ENCODE measurements at places on chromosomes 11 and 22.

DNA sequence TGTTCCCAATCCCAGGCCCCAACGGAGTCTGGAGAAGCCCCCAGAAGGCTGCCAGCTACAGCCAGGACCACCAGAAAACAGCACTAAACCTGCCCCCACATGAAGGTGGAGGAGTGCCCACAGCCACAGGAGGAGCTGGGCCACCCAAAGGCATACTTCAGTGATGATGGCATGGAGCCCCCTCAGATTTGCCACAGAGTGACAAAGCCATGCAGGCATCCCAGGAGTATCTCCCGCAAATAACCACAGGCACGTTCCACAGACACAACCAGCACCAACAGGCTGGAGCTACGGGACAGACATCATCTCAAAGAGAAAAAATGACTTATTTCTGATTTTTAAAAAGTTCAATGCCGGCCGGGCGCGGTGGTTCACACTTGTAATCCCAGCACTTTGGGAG lies 10.6 kb downstream of the CARS1 start:
- DNase-seq = no peak

DNA sequence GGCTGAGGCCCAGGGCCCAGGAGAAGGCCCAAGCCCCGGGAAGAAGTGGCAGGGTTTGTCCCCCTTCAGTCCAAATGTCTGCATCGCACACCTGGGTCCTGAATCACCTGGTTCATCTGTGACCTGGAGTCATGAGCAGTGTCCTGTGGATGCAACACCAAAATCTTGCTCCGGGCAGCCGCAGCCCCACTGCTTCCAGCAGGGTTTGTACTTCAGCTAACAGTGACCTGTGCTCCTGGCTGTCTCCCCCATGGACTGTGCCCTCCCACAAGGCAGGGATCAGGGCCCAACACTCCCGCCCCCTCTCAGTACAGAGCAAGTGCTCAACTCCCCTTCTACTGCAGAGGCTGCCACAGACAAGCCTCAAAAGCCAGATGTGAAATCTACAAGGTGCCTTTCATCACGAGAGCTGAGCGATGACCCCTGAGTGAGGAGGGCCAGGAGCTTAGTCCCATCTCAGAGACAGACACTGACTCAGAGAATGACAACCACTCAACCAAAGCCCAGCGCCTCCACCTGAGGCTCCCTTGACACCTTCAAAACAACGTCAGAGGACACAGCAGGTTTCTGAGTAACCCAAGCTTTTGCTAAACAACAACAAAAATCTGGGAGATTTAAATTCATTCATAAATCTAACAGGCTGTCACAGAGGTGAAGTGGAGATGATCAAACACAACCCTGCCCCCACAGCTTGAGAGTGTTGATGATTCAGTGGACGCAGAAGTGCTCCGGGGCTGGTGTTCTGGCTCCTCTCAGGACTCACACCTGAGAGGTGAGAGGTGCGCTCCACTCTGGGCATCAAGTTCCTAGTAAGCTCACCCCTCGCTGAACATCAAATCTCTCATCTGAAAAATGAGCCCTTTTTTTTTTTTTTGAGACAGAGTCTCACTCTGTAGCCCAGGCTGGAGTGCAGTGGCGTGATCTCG lies 3.4 kb downstream of the KIAA0930 start:
- DNase-seq = no peak

- no peak for DNase-seq
These were observed 27.4 kb downstream of the OTOG start for GRCh38 chr11:17574141-17575091.

GRCh38 chr11:95676308-95676707 lies 113.3 kb downstream of the FAM76B start:
- no peak for DNase-seq

DNA sequence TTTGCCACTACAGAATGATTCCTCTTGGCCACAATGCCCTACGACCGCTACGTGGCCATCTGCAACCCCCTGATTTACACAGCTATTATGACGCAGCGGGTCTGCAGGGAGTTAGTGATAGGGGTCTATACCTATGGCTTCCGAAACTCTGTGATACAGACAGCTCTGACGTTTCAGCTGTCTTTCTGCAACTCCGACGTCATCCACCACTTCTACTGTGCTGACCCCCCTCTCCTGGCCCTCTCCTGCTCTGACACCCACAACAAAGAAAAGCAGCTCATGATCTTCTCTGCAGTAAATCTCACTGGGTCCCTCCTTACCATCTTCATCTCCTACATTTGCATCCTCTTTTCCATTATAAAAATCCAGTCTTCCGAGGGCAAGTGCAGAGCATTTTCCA lies 52.3 kb upstream of the OR5P2 start:
- DNase-seq = no peak

DNA sequence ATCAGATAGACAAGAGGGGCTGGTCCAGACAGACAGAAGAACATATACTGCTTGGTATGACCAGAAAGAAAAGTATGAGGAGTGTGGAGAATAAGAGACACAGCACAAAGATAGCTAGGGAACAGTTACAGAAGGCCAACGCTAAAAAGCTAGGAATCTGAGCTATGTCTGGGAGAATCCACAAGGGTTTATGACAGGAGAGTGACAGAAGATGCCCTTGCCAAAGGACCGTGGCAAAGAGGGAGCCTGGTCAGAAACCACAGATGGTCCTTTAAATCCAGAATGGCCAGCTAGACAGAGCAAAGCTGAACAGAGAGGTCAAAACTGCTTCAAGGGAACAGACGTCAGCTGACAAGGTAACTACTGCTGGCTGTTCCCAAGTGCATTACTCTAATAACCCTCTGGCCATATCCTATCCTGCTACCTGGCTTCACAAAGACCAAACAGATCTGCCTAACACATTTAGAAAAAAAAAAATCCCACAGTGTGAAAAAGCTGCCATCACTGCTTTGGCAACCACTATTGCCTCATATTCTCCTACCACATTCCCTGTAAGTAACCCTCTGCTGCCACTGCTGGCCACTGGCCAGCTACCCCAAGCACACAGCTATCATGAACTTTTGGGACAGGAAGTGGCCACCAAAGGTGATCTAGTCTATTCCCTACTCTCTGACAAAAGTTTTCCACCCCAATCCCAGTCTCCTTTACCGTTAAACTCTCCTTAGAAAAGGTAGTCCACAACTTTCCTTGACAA lies 7.3 kb downstream of the SERGEF start:
- no peak for DNase-seq

GRCh38 chr11:113859665-113860064 lies 15.7 kb downstream of the USP28 start:
- no peak for DNase-seq

DNA sequence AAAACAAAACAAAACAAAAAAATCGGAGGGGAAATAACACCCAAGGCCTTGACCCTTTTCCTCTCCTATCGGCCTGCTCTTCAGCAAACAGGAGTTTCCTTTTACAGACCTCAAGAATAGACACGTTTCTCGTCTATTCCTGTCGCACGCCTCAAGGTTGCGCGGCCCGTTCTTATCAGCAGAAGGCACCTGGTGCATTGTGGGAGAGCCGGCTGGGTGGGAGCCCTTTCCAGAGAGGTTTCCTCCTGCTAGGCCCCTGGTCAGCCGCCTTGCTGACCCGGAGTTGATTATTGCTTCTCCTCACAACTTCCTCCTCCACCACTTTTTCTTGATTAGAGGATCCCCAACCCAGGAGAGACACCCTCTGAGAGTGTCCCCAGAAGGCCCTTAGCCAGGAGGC lies 497.3 kb downstream of the MIAT start:
- DNase-seq = no peak

- DNase-seq = no peak
These were observed 36.9 kb downstream of the OR6Q1 start for GRCh38 chr11:58067685-58068084.

GRCh38 chr11:110907629-110908028 lies 195.4 kb upstream of the ARHGAP20 start:
- DNase-seq = peak; percentile 96

DNA sequence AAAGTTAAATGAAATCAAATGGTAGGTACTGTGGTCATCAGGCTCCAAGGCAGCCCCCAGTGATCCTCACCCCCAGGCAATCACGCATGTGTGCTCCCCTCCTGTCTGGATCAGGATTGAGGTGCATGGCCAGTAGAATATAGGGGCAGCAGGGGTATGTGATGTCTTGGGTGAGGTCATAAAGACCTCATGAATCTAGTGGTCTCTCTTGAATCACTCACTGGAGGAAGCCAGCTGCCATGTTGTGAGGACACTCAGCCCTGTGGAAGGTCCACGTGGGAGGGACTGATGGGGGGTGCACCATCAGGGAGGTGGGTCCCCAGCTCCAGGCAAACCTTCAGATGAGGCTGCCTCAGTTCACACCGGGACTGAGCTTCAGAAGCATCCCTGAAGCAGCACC lies 6.8 kb upstream of the IL17REL start:
- no peak for DNase-seq

DNA sequence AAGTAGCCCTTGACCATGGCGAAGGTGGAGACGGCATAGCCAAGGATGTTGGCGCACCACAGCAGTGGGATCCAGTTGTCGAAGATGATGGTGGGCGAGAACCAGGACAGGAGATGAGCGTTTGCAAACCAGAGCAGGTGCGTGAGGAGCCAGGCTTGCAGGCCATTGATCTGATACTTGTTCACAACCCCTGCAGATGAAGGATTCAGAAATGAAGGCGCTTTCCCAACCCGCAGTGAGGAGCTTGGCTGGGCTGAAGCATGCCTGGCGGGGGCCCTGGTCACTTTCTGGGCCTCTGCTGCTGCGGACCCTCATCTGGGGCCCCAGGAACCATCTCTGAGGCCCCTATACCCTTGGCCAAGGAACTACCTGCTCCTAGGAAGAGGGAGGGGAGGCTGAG lies 6.9 kb downstream of the DHCR7 start:
- no peak for DNase-seq

- no peak for DNase-seq
These were observed 120.2 kb upstream of the ALX4 start for GRCh38 chr11:44430140-44430539.

DNA sequence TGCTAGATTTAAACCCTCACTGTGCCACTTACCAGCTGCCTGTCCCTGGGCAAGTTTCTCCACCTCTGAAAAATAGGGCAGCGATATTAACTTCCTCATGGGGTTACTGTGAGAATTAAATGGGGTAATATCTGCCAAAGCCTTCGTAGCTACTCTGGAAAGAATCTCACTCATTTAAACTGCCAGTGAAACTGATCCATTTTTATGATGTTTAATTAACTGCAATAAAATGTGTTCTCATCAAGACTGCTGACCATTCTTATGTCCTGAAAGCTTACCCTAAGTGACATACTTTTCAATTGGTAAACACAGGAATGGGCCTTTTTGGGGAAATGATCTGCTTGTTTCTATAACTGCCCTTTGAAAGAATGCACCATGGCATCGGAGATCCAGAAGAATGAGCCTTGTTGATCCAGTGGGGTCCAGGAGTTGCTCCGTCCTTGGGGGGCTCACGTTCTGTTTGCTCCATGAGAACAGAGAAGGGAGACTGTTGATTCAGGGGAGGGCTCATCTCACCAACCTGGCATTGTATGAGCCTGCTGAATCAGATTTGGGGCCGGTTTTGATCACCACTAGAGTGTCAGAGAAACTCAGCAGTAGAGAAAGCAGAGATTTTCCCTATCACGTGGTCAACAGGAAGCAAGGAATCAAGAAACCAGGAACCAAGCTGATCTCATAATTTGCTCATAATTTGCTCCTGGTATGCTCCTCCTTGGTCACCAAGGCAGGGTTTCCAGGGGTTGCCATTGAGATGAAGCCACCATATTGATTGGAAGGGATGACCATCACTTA lies 7.0 kb upstream of the CCDC86 start:
- DNase-seq = no peak

DNA sequence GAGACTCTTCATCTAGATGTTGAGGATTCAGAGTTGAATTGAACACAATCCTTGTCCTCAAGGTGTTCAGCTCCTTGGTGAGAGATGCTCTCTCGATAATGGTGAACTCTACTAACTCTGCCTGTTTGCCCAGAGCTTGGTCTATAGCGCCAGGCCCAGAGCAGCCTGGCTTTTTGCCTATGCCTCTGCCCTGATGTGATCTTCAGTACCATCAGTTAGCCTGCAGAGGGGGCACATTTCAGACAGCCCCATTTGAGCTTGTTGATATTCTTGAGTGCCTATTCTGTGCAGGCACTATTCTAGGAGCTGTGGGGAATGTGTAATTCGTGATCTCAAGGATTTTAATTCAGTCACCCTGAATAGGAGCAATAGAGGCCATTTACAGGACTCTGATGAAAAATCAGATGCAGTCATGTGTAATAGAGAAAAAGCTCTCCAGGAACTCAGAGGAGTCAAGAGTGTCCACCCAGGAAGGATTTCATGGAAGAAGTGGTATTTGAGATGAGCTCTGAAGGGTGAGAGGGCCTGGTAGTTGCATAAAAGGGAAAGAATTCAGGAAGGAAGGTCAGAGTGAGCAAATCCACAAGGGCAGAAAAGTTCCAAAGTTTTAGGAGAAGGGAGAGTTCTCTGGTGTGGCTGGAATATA lies 19.3 kb downstream of the GTPBP1 start:
- no peak for DNase-seq

- DNase-seq = no peak
These were observed 62.9 kb upstream of the CSNK2A3 start for GRCh38 chr11:11415901-11416300.
